CD4-positive, alpha-beta T cell treated with Interleukin-4 for 1 hour (primary cell): ENCODE measurements at places on chromosomes 11 and 22.

DNA sequence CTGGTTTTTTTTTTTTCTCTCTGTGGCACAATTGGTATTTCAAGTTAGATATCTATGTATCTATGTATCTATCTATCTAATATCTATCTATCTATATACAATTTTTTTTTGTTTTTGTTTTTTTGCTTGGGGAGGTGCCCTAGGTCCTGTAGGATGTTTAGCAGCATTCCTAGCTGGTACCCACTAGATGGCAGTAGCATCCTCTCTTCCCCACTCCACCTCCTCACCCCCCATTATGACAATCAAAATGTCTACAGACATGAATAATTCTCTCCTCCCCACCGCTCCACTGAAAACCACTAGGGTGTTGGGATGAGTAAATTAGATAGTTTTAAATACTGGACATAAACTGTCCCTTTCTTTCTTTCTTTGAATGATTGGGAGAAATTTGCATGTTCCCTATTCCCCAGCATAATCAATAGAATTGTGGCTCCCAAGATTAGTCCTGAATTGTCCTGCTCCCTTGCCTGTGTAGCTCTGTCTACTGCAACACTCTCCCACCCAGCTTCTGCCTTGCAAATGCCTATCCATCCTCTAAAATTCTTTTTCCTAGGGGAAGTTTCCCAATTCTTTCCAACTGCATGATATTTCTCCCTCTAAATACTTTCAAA lies 1152.4 kb downstream of the LRRC4C start:
- DNase-seq = no peak

GRCh38 chr11:35675901-35676610 lies 13.5 kb downstream of the TRIM44 start:
- DNase-seq = no peak

GRCh38 chr11:85595285-85595884 lies 31.8 kb downstream of the DLG2 start:
- DNase-seq = no peak

- no peak for DNase-seq
Observed at GRCh38 chr11:34970480-34970879, 54.1 kb downstream of the PDHX start.

GRCh38 chr22:48827268-48827846 lies 1000.3 kb downstream of the BRD1 start:
- no peak for DNase-seq

- DNase-seq = peak; percentile 80
Observed at GRCh38 chr11:64764040-64764611, 4.4 kb upstream of the PYGM start.

- peak; percentile 88 for DNase-seq
Observed at GRCh38 chr22:30922151-30922611, 46.4 kb downstream of the MORC2 start.

GRCh38 chr22:20414059-20414440 lies 20.1 kb downstream of the ZNF74 start:
- no peak for DNase-seq

GRCh38 chr11:1702506-1702905 lies 5.5 kb downstream of the KRTAP5-6 start:
- no peak for DNase-seq

DNA sequence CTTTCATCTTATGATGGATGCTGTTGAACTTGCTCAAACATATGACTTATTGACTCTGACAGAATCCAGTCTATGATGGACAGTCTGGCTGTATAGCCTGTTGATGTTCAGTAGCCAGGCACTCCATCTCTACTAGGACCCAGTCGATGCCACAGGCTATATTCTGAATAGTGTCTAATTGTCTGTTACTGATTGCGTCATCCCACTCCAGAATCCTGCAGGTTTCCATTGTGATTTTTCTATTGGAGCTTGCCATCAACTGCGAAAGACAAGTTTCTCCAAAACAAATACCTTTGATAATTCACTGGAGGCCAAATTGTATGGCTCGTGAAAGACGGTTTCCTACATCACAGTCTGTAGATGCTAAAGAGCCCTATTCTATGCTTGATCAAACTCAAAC lies 481.7 kb upstream of the CHORDC1 start:
- no peak for DNase-seq

DNA sequence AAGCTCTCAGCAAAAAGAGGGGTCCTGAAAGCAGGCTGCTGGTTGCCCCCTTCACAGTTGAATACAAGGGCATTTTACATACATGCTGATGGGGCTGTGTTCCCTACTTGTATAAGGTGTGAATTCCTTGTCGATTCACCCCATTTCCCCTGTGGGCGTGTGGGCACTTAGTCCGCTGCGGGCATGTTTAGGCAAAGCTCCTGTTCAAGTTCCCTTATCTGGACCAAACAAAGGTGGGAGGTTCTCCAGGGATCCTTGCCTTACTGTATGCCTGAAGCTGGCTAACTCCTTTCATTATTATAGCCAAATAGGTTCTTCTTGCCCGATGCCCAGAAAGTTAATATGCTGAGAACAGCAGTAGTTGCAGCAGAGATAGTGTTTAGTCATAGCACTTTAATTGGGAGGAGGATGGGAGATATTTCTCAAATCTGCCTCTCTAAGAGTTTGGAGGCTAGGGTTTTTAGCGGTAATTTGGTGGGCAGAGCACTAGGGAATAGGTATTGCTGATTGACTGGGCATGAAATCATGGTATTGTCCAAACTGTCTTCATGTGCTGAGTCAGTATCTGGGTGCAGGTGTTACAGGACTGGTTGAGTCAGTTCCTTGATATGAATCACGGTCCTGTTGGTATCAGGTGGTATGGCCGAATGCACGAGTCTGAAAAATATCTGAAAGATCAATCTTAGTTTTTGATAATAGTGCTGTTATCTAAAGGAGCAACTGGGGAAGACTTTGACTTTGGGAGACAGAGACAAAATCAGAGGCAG lies 32.7 kb downstream of the METTL15 start:
- no peak for DNase-seq

DNA sequence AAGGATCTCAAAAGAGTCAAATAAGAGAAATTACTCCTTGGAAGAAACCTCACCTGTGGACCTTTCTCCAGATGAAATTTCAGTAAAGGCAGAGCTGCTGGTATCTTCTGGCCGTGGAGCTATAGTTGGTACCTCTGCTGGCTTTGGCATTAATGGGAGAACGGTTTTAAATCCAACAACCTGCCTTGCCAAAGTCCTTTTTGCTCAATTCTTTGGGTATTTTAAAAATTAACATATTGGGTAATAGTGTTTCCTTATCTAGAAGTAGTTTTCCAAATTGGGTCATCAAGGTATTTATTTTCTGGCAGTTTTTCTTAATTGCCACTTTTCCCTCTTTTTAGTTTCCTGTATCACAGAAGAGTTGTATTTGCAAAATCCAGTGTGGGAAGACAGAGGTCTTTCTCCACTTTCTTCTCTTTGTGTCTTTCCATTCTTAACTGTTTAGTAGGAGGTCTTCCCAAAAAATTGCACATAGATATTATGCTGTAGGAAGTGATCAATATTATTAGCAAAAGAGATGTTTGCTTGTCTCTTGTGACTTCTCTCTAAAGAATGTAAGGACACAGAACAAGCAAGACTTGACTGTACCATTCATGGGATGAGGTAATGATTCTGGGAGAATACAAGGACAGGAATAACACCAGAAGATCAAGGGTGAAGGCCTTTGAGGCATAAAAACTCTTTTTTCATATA lies at the start of gene SAA4:
SAA4 (minus strand) TSS at position 139 of the 693 bp plus-strand sequence. CDS start 876 bp downstream, outside the sequence.
- DNase-seq = no peak

DNA sequence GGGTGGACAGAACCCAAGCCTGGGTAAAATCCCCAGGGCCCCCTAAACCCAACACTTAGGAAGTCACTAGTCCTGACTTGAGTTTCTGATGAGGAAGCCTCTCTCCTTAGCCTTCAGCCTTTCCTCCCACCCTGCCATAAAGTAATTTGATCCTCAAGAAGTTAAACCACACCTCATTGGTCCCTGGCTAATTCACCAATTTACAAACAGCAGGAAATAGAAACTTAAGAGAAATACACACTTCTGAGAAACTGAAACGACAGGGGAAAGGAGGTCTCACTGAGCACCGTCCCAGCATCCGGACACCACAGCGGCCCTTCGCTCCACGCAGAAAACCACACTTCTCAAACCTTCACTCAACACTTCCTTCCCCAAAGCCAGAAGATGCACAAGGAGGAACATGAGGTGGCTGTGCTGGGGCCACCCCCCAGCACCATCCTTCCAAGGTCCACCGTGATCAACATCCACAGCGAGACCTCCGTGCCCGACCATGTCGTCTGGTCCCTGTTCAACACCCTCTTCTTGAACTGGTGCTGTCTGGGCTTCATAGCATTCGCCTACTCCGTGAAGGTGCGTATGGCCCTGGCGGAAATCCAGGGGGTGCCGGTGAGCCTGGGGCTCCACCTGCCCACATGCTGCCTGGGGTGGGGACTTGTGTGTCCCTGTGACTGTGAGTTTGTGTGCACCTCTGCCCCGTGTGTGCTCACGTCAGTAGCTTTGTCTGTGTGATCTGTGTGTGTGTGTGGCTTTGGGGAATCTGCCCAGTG lies at the start of gene IFITM1:
IFITM1 (plus strand) TSS at position 254 of the 767 bp plus-strand sequence; CDS start at position 385, 131 bp downstream.
- peak; percentile 76 for DNase-seq

DNA sequence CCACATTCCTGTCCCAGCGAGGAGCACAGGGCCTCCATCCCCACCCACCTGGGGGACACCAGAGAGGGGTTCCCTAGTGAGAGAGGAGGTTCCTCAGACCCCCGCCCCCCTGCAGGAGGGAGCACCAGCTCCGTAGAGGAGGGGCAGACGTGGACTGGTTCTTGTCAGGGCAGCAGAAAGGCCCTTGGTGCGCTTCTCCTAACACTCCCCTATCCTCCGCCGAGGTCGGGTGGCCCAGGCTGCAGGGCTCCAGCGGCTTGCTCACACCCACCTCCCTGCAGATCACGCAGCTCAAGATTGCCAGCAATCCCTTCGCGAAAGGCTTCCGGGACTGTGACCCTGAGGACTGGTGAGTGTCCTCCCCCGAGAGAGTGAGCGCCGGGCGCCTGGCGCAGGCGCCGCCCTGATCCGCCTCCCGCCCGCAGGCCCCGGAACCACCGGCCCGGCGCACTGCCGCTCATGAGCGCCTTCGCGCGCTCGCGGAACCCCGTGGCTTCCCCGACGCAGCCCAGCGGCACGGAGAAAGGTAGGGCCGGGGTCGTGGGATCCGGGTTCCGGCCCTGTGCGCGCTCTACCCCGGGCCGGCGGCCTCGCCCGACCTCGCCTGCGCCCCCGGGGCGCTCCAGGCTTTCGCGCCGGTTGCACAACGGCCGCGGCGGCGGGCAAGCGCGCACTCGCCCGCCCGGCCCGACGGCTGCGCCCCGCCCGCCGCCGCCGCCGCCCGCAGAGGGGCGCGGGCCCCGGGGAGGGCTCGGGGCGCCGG lies 5.1 kb downstream of the TBX1 start:
- DNase-seq = no peak

DNA sequence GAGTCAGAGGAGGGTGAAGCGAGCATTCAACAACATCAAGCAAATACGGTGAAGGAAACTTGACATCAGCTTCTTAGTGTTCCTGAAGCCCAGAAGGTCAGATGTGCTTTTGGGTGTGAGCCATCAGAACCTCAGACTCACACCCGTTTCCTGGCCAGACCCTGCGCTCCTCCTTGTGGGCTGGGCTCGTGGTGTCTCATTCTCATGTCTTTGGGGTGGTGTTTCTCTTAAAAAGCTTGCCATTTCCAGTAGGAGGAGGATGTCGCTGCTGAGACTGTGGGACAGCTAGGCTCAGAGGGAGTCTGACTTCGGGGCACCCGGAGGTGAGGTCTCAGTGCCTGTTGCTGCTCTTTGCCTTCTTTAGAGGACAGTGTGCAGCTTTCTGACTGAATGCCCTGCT lies 24.2 kb downstream of the PPFIBP2 start:
- peak; percentile 23 for DNase-seq

GRCh38 chr11:72430741-72431570 lies 3.4 kb downstream of the CLPB start:
- peak; percentile 53 for DNase-seq

DNA sequence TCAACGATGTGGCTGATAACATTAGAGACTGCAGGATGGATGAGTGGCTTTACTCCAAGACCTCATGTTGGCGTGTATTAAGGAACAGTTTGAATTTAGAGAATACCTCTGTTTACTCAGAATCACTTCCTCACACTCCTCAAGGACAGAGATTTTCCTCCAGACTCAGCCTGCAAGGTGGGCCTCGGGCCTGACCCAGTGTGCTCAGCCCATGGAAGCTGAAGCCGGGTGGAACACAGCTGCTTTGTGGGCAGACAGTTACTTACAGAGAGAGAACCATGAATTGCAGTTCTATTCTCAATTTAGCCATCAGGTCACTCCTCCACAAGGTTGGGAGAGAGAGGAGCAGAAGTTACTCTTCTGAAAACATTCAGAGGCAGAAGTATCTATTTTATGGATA lies 135.8 kb downstream of the SNX19 start:
- no peak for DNase-seq

- DNase-seq = peak; percentile 52
Observed at GRCh38 chr11:2092956-2093412, 46.2 kb downstream of the IGF2 start.

- DNase-seq = no peak
Observed at GRCh38 chr11:114379394-114380069, 20.8 kb downstream of the C11orf71 start.

DNA sequence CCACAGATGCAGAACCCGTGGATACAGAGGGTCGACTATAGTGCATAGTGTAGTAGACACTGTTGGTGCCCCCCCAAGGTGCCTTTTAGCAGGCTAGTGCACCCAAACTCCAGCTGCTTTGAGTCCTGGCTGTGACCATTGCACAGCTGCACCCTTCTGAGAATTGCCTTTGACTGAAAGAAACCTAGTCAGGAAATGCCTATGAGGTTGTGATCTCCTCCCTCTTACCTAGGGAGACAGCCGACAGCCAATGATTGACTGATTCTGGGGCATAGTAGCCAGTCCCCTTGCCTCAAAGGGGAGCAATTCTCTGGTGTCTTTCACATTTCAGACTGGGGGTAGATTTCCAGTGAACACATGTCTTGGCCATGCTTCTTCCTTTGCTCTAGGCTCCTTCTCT lies 74.2 kb downstream of the DCDC1 start:
- DNase-seq = no peak

DNA sequence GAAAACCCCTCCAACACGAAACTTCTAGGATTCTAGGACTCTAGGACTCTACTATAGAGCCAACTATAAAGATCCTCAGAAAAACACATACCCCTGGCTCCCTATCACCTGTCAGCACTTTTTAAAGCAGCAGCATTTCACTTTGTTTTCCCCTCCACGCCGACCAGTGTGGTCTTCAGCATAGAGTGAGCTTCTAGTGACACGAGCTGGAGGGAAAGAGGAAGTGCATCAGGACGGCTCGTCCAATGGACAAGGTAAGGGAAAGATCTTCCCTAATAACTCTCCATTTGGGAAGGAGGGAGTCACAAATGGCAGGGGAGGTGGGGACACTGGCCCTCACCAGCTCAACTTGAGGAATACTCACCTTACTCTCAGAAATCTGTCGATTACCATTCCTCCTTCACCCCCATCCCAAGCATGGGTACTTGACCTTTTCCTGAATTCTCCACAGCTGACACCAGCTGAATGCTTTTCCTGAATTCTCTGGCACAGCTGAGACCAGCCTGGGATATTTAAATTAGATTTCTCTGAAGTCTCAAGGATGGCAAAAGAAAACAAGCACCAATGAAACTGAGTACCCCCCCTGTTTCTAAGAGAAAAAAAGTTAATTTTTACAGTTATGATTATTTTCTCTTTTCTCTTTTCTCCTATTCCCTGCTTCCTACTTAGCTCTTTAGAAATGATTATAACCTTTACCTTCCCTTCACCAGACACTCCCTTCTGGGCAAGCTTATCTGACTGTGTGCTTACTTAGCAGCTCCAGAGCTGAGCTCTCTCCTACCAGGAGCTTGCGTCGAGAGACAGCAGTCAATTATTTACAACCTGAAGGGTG lies 33.3 kb upstream of the NNMT start:
- DNase-seq = peak; percentile 30
